ENCODE measurements at places on chromosomes 2 and 18. TPM values are rescaled to one million over a fixed set of nuclear protein-coding genes. Genes with fewer than 3 reads are reported as not detected.

GRCh38 chr2:95059656-95060370 is 34.3 kb downstream of the MAL start:
- H3K4me3 ChIP-seq = no peak overlapping the region
- DNase-seq = no peak
- H3K27me3 ChIP-seq = no peaks in the 10 kb centered on the region
- no peaks in the 10 kb centered on the region for H3K36me3 ChIP-seq
- H3K27ac ChIP-seq = no peak overlapping the region

- peaks cover 28% of the 10 kb centered on the region for H3K27me3 ChIP-seq
- H3K36me3 ChIP-seq = no peaks in the 10 kb centered on the region
- H3K4me3 ChIP-seq = no peak overlapping the region
- DNase-seq = no peak
- H3K27ac ChIP-seq = no peak overlapping the region
Measured at GRCh38 chr2:231392431-231393148, 2.9 kb upstream of the B3GNT7 start.

- peaks cover 10% of the 10 kb centered on the region for H3K27me3 ChIP-seq
- H3K4me1 ChIP-seq = no peaks in the 10 kb centered on the region
- no peak overlapping the region for H3K27ac ChIP-seq
- no peaks in the 10 kb centered on the region for H3K36me3 ChIP-seq
- H3K4me3 ChIP-seq = no peak overlapping the region
Measured at GRCh38 chr2:55951533-55951932, 28.0 kb upstream of the EFEMP1 start.

DNA sequence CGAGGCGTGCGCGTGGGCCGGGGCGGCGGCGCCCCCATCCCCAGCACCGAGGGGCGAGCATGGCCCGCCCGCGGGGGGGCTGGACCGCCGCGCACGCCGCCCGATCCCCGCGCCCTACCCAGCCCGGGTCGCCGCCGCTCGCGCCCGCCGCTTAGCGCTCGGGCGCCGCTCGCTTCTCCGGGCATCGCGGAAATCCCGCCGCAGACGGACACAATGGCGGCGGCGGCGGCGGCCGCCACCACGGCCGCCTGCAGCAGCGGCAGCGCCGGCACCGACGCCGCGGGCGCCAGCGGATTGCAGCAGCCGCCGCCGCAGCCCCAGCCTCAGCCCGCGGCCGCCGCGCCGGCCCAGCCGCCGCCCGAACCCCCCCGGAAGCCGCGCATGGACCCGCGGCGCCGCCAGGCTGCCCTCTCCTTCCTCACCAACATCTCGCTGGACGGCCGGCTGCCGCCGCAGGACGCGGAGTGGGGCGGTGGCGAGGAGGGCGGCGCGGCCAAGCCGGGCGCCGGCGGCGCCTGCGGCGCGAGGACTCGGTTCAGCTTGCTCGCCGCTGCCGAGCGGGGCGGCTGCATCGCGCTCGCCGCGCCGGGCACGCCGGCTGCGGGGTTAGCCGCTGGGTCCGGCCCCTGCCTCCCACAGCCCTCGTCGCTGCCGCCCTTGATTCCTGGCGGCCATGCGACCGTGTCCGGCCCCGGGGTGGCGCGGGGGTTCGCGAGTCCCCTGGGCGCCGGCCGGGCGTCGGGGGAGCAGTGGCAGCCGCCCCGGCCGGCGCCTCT is 453 bp downstream of the CABLES1 start:
- no peaks in the 10 kb centered on the region for H3K36me3 ChIP-seq
- H3K27ac ChIP-seq = no peak overlapping the region
- H3K4me3 ChIP-seq = peak overlapping the region; percentile 71

GRCh38 chr2:232306741-232307305 is 71.7 kb upstream of the ALPP start:
- no peak for DNase-seq
- peaks cover 43% of the 10 kb centered on the region for H3K4me1 ChIP-seq
- H3K27ac ChIP-seq = peak overlapping the region; percentile 32
- peaks cover 17% of the 10 kb centered on the region for H3K36me3 ChIP-seq

DNA sequence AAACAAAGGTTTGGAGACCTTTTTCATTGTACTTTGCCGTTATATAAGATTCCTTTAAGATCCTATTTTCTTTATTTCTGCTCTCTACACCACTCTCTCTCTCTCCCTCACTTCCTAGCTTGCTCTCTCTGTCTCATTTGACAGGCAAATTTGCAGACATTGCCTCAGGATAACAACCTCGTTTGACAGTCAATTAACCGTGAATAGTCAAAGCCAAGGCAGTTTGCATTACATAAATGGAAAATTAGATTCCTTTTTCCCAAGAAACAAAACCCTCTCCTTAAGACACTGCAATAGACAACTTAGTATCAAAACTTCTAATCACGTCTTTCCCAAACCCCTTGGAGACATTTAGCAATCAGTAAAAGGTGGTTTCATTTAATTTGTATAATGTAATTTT is 7.4 kb downstream of the SKOR2 start:
- H3K4me3 ChIP-seq = no peak overlapping the region
- H3K36me3 ChIP-seq = peaks cover 7% of the 10 kb centered on the region
- H3K27me3 ChIP-seq = peaks cover 48% of the 10 kb centered on the region

DNA sequence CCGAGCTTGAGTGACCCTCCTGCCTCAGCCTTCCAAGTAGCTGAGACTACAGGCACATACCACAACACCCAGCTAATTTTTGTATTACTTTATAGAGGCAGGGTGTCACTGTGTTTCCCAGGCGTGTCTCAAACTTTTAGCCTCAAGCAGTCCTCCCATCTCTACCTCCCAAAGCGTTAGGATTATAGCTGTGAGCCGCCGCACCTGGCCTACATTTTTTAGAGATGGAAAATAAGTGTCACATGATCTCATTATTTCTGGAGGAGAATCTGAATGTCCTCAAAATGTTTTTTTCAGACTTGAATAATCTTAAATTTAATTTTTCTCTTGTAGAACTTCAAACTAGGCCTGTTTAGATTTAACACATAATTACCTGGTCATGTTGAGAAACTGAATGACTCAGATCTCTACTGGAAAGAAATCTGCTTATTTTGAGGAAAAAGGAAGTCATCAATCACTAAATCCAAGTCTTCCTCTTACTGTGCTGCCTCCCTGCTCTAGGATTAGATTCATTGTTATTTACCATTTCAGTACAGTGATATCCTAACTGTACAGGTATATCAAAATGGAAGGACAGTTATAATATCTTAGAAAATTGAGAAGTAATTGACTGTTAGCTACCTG is 92.4 kb downstream of the COX7A2L start:
- H3K36me3 ChIP-seq = peaks cover 14% of the 10 kb centered on the region
- DNase-seq = no peak
- peaks cover 25% of the 10 kb centered on the region for H3K4me1 ChIP-seq
- H3K4me3 ChIP-seq = no peak overlapping the region
- H3K27me3 ChIP-seq = no peaks in the 10 kb centered on the region

GRCh38 chr2:47217277-47217676 is 62.2 kb upstream of the STPG4 start:
- H3K36me3 ChIP-seq = no peaks in the 10 kb centered on the region
- no peak for DNase-seq
- no peaks in the 10 kb centered on the region for H3K27me3 ChIP-seq
- no peaks in the 10 kb centered on the region for H3K4me1 ChIP-seq
- H3K4me3 ChIP-seq = no peak overlapping the region

- H3K4me3 ChIP-seq = no peak overlapping the region
- peaks cover 4% of the 10 kb centered on the region for H3K27me3 ChIP-seq
- peaks cover 15% of the 10 kb centered on the region for H3K36me3 ChIP-seq
- H3K4me1 ChIP-seq = peaks cover 12% of the 10 kb centered on the region
- no peak overlapping the region for H3K27ac ChIP-seq
- DNase-seq = no peak
Measured at GRCh38 chr2:27054721-27055120, 3.3 kb downstream of the AGBL5 start.

DNA sequence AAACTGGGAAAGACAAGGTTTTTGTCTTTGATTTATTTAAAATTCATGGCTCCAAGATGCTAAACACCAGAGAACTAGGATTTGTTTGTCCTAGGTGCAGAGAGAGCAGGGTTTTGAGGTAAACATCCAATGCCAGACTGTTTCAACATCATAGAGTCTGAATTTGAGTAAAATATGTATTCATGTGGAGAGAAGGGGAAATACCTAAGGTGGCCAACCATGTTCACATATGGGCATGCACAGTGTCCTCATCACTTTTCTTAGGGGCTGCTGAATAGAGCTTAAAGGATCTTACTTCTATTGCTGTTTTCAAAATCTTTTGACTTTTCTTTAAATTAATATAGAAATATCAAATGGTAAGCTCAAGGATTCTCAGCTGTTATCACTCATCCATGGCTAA is 287.0 kb upstream of the CCDC68 start:
- no peak for DNase-seq
- H3K4me3 ChIP-seq = no peak overlapping the region
- no peak overlapping the region for H3K27ac ChIP-seq
- no peaks in the 10 kb centered on the region for H3K27me3 ChIP-seq
- no peaks in the 10 kb centered on the region for H3K36me3 ChIP-seq
- peaks cover 10% of the 10 kb centered on the region for H3K4me1 ChIP-seq

CEP192 gene
- 36.0 TPM for total RNA-seq
